GM04504 (cell line): ENCODE measurements at places on chromosomes 5 and 9.

DNA sequence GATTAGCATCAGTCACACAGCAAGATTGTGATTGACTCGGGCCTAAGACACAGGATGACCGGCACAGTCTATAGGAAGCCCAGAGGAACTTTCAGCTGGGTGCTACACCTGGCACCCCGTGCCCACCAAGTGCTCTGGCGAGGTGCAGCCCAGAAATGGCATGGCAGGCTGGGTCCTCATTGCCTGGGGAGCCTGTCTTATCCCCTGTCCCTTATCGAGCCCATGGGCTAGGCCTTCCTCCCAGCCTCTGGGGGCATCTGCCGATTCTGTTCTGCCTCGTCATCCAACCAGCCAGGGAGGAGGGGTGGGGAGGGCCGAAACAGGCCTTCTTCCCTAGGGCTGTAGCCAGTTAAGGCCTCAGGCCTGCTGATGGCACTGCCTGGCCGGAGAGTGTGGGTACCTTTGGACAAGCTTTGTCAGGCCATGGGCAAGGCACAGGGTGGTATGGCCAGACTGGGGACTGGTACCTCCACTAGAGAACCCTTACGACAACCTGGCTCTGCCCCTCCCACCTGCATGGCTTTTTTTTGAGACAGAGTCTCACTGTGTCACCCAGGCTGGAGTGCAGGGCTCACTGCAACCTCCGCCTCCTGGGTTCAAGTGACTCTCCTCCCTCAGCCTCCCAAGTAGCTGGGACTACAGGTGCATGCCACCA lies 1.6 kb downstream of the GRK6 start:
- no peak for DNase-seq

DNA sequence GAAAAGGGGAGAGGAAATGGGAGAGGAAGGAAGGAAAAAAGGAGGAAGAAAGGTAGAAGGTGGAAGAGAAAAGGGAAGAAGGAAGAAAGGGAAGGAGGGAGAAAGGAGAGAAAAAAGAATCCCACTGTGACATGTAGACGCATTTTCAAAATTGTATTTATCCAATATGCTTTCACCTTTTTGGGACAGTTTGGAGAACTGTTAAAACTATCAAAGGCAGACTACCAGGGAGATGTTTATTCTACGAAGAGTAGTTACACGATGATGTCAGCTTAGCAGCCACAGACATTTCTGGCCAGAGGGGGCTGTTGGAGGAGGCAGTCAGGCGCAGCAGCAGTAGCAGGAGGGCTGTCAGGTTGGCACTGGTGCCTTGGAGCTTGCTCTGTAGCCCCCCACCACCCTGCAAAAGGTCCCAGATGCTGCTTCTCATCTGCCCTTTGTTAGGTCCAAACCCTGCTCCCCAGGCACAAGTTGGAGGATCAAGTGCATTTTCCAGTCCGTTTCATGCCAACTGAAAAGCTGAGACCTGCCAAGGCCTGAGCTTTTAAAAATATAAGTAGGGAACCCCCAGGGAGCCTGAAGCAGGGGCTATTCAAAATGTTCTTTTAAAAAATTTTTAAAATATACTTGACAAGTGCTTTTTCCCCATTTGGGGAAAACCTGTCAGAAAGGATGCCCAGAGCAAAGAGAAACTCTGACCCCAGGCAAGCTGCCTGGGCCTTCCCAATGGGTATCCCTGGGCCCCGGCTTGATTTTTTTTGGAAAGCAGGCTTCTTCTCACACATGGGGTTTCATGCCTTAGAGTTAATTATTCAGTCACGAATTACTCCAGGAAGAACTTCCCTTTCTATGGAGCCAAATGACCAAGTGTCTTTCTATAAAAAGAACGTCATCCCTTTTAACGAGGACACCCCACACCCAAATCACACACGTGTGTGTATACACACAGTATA lies 203.3 kb downstream of the SLIT3 start:
- DNase-seq, result no peak

GRCh38 chr5:36717131-36717695 lies 110.8 kb downstream of the SLC1A3 start:
- no peak for DNase-seq

DNA sequence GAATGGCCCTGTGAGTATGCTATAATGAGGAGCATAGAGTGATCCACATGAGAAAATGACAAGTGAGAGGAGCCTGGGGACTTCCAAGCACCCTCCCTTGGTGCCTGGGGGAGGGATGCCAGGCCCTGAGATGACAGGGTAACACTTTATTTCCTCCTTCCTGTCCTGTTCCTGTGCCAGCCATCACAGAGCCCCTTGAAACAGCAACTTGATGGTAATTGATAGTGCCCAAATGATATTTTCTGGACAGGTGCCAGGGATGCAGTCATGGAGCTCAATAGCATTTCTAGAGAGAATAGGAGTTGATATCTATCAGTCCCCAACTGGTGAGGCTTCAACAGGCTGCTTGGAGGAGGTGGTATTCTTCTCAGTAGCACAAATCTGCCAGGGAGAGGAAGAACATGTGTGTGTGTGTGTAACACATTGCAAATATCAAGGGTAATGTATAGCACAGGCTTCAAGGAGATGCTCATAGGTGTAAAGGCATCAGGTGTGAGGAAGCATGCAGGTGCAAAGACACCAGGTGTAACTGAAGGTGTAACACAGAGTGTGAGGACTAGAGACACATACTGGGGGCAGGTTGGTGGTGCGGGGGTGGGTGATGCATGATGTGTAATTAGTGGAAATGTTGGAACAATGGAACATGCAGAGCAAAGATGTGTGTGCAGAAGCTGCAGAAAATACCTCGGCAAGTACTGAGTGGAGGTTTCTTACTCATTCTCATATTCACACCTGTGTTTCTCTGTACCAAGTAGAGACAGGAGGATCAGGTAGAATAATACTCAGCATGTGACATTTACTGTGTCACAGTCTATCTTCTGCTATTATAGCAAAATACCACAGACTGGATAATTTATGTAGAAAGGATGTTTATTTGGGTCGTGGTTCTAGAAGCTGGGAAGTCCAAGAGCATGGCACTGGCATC lies 18.1 kb upstream of the WWC1 start:
- no peak for DNase-seq

- no peak for DNase-seq
Observed at GRCh38 chr5:138275379-138275782, 960 bp upstream of the GFRA3 start.

DNA sequence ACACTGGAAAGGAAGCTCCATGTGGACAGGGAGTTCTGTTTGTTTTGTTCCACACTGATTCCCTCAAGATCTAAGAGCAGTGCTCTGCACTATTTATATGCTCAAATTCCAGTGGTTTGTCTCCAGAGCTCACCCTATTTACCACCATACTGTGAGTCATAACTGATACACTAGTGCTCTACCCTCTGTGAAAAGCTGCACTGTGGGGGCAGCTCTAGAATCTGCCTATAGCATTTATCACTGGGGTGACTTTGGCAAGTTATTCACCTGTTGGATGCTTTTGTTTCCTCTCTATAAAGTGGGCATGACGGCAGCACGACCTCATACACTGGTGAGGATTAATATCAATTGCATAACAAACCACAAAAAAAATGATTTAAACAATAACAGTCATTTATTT lies 307.8 kb downstream of the NR2F1-AS1 start:
- DNase-seq, result no peak
